ENCODE measurements at places on chromosomes 11 and 22. TPM values are rescaled to one million over a fixed set of nuclear protein-coding genes. Genes with fewer than 3 reads are reported as not detected.

GALR3 gene
- 0.26 TPM for total RNA-seq

OR52E2 gene
- not detected for total RNA-seq

FBLN1 gene
- total RNA-seq, result 96.4 TPM

- no peaks in the 10 kb centered on the region for H3K27me3 ChIP-seq
- no peak overlapping the region for H3K4me3 ChIP-seq
- no peaks in the 10 kb centered on the region for H3K36me3 ChIP-seq
- H3K27ac ChIP-seq, result no peak overlapping the region
- DNase-seq, result no peak
Measured at GRCh38 chr11:96579656-96580055, 189.8 kb downstream of the JRKL start.

- H3K36me3 ChIP-seq, result no peaks in the 10 kb centered on the region
- H3K27ac ChIP-seq, result no peak overlapping the region
- no peak for DNase-seq
- no peaks in the 10 kb centered on the region for H3K4me1 ChIP-seq
Measured at GRCh38 chr11:127073621-127074020, 73.1 kb upstream of the KIRREL3 start.

DNA sequence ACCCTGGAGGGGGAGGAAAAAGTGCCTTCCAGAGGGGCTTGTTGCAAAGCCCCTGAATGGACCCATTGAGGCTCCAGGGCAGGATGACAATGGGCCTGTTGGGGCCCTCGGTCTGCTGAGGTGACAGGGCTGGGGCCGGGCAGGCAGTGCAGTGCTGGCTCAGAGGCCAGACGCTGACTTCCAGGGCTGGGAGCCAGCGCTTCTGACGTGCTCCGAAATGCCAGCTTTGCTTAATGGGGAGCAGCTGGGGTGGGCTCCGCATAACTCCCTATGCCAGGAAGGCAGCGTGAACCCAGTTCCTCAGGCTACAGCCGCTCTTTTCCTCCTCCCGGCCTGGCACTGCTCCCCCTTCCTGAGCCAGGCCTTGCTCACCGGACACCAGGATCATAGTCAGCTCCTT lies 17.7 kb downstream of the NAV2 start:
- no peak overlapping the region for H3K4me3 ChIP-seq
- H3K4me1 ChIP-seq, result no peaks in the 10 kb centered on the region
- no peaks in the 10 kb centered on the region for H3K36me3 ChIP-seq
- H3K27ac ChIP-seq, result no peak overlapping the region
- DNase-seq, result no peak

- H3K4me1 ChIP-seq, result no peaks in the 10 kb centered on the region
- H3K4me3 ChIP-seq, result no peak overlapping the region
- H3K27ac ChIP-seq, result no peak overlapping the region
Measured at GRCh38 chr11:67640758-67641337, 1.3 kb upstream of the TBX10 start.

GRCh38 chr11:57977709-57978108 lies 46.0 kb upstream of the OR9Q1 start:
- no peak overlapping the region for H3K4me3 ChIP-seq
- no peak overlapping the region for H3K27ac ChIP-seq
- no peaks in the 10 kb centered on the region for H3K4me1 ChIP-seq
- no peaks in the 10 kb centered on the region for H3K36me3 ChIP-seq
- peaks cover 5% of the 10 kb centered on the region for H3K27me3 ChIP-seq
- no peak for DNase-seq

DNA sequence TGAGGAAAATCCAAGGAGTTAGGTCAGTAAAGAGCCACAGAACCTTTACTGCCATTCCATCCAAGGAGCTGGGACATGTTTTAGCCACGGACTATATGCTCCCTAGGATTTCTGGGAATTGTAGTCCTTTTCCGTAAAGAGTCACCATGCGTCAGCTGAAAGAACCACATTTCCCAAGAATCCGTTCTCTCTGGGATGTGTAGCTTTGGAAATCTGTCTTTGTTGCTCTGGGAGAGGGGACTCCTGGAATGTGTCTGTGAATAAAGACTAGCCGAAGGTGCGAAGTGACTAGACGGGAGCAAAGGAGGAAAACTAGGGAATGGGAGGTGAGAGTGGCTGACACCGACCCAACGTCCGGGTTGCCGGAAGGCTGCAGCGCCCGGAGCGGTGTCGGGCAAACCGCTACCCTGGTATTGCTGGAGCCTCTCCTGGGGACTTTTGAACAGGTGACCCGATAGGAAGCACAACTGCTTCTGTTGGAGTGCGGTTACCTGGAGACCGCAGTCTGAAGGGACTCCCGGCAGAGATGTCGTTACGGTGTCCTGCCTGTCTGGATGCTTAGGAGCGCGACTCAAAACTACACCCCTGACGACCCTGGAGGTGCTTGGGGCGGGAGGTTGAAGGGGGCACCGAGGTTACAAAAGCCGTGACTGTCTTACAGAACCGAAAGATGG lies at the start of gene IFTAP:
IFTAP (plus strand) TSS at position 187 of the 674 bp plus-strand sequence. CDS start 15,602 bp downstream, outside the sequence.
- no peaks in the 10 kb centered on the region for H3K36me3 ChIP-seq
- H3K27me3 ChIP-seq, result peaks cover 38% of the 10 kb centered on the region
- peak; percentile 99 for DNase-seq
- peak within 1 kb of the TSS; percentile 1 for H3K27ac ChIP-seq

- H3K27ac ChIP-seq, result peak overlapping the region; percentile 50
- no peak for DNase-seq
- H3K4me1 ChIP-seq, result peaks cover 16% of the 10 kb centered on the region
- peaks cover 42% of the 10 kb centered on the region for H3K36me3 ChIP-seq
- no peak overlapping the region for H3K4me3 ChIP-seq
Measured at GRCh38 chr22:40414838-40415505, 44.6 kb downstream of the SGSM3 start.

- H3K4me3 ChIP-seq, result no peak overlapping the region
- no peaks in the 10 kb centered on the region for H3K27me3 ChIP-seq
- no peaks in the 10 kb centered on the region for H3K36me3 ChIP-seq
- H3K27ac ChIP-seq, result no peak overlapping the region
Measured at GRCh38 chr11:46322759-46323158, 24.5 kb upstream of the DGKZ start.

DNA sequence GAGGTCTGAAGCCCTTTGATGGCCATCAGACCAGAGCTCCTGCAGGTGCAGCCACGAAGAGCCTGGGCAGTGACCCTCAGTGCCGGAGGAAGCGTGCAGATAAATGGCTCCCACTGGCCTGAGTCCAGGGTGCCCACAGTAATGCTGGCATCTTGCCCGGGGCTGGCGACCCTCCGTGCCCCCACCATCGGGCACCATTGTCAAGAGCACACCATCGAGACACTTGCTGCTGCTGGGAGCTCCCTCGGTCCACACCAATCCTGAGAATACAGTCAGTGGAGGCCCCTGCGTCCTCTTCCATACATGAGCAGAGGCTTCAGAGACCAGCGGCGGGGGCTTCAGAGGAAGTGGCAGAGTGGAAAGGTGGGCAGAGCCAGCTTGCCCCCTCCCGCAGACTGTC lies 1448.3 kb downstream of the BRD1 start:
- no peak overlapping the region for H3K27ac ChIP-seq
- H3K36me3 ChIP-seq, result no peaks in the 10 kb centered on the region
- H3K27me3 ChIP-seq, result peaks cover 21% of the 10 kb centered on the region
- H3K4me3 ChIP-seq, result no peak overlapping the region
- H3K4me1 ChIP-seq, result no peaks in the 10 kb centered on the region

GRCh38 chr11:64566042-64566914 lies 24.7 kb upstream of the SLC22A12 start:
- peak; percentile 88 for DNase-seq
- H3K4me1 ChIP-seq, result peaks cover 10% of the 10 kb centered on the region
- no peaks in the 10 kb centered on the region for H3K36me3 ChIP-seq
- H3K27ac ChIP-seq, result peak overlapping the region; percentile 58
- no peaks in the 10 kb centered on the region for H3K27me3 ChIP-seq
- H3K4me3 ChIP-seq, result peak overlapping the region; percentile 21

DNA sequence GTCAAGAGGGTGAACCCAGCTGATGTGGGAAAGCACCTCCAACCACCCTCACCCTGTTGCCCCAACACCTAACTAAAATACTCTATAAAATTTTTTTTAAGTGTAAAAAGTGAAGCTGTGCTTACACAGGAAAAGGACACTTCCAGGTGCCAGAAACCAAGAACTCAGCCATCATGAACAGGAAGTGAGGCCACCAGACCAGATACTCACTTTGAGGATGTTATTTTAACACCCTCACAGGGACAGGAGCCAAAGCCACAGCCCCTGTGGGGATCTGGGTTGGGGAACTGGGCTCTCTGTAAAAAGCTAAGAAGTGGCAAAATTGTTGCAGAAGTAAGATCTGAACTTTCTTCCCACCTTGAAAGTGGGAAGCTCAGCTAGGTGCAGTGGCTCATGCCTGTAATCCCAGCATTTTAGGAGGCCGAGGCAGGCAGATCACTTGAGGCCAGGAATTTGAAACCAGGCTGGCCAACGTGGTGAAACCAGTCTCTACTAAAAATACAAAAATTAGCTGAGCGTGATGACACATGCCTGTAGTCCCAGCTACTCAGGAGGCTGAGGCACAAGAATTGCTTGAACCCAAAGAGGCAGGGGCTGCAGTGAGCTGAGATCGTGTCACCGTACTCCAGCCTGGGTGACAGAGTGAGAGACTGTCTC lies 3.8 kb downstream of the RSPH14 start:
- no peaks in the 10 kb centered on the region for H3K4me1 ChIP-seq
- no peaks in the 10 kb centered on the region for H3K27me3 ChIP-seq
- H3K36me3 ChIP-seq, result no peaks in the 10 kb centered on the region
- H3K4me3 ChIP-seq, result no peak overlapping the region
- DNase-seq, result no peak
- no peak overlapping the region for H3K27ac ChIP-seq

DNA sequence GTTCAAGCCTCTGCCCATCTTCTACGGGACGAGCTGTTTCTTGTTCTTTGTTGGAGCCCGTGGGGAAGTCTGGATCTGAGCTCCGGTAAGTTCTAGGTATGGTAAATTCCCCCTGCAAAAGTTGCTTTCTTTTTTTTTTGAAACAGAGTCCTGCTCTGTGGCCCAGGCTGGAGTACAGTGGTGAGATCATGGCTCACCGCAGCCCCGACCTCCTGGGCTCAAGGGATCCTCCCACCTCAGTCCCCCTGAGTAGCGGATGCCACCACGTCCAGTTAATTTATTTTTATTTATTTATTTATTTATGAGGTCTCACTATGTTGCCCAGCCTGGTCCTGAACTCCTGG lies 35.5 kb upstream of the MOB2 start:
- H3K27ac ChIP-seq, result no peak overlapping the region
- H3K27me3 ChIP-seq, result no peaks in the 10 kb centered on the region
- DNase-seq, result no peak
- H3K36me3 ChIP-seq, result no peaks in the 10 kb centered on the region
- H3K4me1 ChIP-seq, result no peaks in the 10 kb centered on the region
- H3K4me3 ChIP-seq, result no peak overlapping the region

GRCh38 chr11:65792456-65792855 lies 5.6 kb downstream of the OVOL1 start:
- no peaks in the 10 kb centered on the region for H3K36me3 ChIP-seq
- H3K4me3 ChIP-seq, result no peak overlapping the region

DNA sequence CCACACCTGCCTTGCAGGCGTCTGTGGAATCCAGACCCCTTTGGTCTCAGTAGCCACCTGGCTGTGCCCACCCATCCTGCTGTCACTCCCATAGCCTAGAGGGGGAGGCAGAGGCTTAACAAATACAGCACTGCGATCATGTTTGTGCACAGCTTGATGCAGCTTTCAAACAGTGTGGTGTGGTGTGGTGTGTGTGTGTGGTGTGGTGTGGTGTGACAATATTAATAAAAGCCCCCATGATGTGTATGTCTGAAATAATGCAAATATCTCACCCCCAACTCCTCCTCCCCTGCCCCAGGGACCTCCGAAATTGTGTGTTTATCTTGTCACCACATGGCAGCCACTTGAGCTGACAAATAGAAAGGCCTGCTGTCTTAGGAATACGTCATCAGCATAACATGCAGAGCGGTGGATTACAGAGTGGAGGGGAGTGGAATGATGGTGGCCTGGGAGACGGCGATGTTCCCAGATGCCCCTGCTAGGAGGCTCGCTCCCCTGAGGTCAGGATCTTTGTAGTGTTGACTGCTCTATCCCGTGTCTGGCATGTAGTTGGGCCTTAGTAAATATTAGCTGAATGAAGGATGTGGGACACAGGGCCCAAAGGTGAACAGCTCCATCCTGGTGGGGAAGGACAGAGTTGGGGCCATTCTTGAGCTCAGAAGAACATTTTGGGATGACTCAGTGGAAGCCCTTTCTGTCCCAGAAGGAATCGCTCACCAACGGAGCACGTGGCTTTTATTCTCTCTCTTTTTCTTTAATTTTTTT lies 2.8 kb downstream of the PDXP start:
- no peak overlapping the region for H3K4me3 ChIP-seq
- no peaks in the 10 kb centered on the region for H3K27me3 ChIP-seq
- peak; percentile 79 for DNase-seq
- H3K27ac ChIP-seq, result no peak overlapping the region
- H3K36me3 ChIP-seq, result peaks cover 12% of the 10 kb centered on the region

DNA sequence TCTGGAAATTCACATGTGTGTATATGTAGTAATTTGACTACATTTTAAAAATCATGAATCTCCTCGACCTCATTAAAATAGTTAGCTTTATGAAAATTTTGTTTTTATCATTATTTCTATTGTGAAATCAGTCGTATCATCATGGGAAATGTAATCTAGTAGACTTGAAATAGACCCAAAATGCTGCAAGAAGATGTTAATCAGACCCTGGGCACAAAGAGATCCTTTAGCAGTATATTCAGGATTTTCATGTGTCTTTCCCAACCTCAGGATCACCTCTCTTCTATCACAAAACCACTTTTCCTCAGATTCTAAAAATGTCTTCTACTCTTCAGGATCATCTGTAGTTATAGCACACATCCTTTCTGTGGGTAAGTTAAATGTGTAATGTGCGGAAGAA lies 74.9 kb upstream of the ADSL start:
- H3K27me3 ChIP-seq, result no peaks in the 10 kb centered on the region
- no peaks in the 10 kb centered on the region for H3K4me1 ChIP-seq
- no peak for DNase-seq
- H3K4me3 ChIP-seq, result no peak overlapping the region
- H3K27ac ChIP-seq, result no peak overlapping the region
- peaks cover 18% of the 10 kb centered on the region for H3K36me3 ChIP-seq

- no peaks in the 10 kb centered on the region for H3K36me3 ChIP-seq
- no peaks in the 10 kb centered on the region for H3K4me1 ChIP-seq
- peak within 1 kb of the TSS; percentile 36 for H3K4me3 ChIP-seq
- H3K27ac ChIP-seq, result no peak within 1 kb of the TSS
- peaks cover 11% of the 10 kb centered on the region for H3K27me3 ChIP-seq
Measured at GRCh38 chr11:85685820-85686459, at the start of gene CCDC89. Gene CCDC89, minus strand, starts transcription at chr11:85686195. Its CDS starts 65 bp downstream, at chr11:85686130.

DNA sequence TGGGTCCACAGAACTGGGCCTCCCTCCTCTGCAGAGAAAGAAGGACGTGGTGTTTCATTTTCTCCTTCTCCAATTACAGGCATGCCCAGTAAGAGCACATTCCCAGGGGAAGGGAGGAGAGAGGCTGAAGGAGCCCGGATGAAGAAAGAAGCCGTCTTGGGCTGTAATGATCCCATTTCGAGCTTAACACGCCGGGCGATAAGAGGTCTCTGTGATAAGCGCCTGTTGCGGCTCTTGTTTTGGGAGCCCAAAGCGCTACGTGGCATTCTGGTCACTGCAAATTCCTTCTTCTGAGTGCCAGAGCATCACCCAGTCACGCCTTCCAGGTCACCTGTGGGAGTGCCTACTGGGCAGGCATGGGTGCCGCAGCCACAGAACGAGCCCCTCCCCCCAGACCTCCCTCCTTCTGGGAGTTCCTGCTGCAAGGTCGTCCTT lies 57.5 kb downstream of the ANO1 start:
- DNase-seq, result peak; percentile 74
- no peaks in the 10 kb centered on the region for H3K27me3 ChIP-seq
- no peaks in the 10 kb centered on the region for H3K36me3 ChIP-seq
- peak overlapping the region; percentile 31 for H3K27ac ChIP-seq
- peaks cover 14% of the 10 kb centered on the region for H3K4me1 ChIP-seq

- DNase-seq, result no peak
- H3K27ac ChIP-seq, result no peak overlapping the region
- H3K36me3 ChIP-seq, result no peaks in the 10 kb centered on the region
- H3K27me3 ChIP-seq, result no peaks in the 10 kb centered on the region
- no peak overlapping the region for H3K4me3 ChIP-seq
Measured at GRCh38 chr11:75632450-75632849, 36.4 kb downstream of the MAP6 start.

Measured in A673 (cell line).